Mononuclear cell (primary cell): ENCODE measurements at places on chromosomes 11 and 22. TPM values are rescaled to one million over a fixed set of nuclear protein-coding genes. Genes with fewer than 3 reads are reported as not detected.

Gene PGA5
- 0.52 TPM for total RNA-seq

Gene GVQW3
- total RNA-seq = 1.7 TPM

Gene ALDH3B1
- 19.6 TPM for total RNA-seq

Gene MYBPC3
- 0.21 TPM for total RNA-seq

Gene SYT7
- total RNA-seq = under 0.01 TPM

Gene BDNF
- under 0.01 TPM for total RNA-seq

Gene SULT4A1
- total RNA-seq = not detected
